B cell (primary cell): ENCODE measurements at places on chromosomes 5 and 9.

- DNase-seq, result no peak
- no peaks in the 10 kb centered on the region for H3K36me3 ChIP-seq
- H3K27me3 ChIP-seq, result no peaks in the 10 kb centered on the region
- no peak overlapping the region for H3K4me3 ChIP-seq
- peaks cover 13% of the 10 kb centered on the region for H3K4me1 ChIP-seq
These were observed 3.2 kb upstream of the C5orf63 start for GRCh38 chr5:127076315-127077129.

- H3K36me3 ChIP-seq, result no peaks in the 10 kb centered on the region
- H3K27me3 ChIP-seq, result no peaks in the 10 kb centered on the region
- no peak overlapping the region for H3K27ac ChIP-seq
- H3K4me3 ChIP-seq, result no peak overlapping the region
- peaks cover 26% of the 10 kb centered on the region for H3K4me1 ChIP-seq
These were observed 649 bp downstream of the CCDC187 start for GRCh38 chr9:136303066-136303824.

DNA sequence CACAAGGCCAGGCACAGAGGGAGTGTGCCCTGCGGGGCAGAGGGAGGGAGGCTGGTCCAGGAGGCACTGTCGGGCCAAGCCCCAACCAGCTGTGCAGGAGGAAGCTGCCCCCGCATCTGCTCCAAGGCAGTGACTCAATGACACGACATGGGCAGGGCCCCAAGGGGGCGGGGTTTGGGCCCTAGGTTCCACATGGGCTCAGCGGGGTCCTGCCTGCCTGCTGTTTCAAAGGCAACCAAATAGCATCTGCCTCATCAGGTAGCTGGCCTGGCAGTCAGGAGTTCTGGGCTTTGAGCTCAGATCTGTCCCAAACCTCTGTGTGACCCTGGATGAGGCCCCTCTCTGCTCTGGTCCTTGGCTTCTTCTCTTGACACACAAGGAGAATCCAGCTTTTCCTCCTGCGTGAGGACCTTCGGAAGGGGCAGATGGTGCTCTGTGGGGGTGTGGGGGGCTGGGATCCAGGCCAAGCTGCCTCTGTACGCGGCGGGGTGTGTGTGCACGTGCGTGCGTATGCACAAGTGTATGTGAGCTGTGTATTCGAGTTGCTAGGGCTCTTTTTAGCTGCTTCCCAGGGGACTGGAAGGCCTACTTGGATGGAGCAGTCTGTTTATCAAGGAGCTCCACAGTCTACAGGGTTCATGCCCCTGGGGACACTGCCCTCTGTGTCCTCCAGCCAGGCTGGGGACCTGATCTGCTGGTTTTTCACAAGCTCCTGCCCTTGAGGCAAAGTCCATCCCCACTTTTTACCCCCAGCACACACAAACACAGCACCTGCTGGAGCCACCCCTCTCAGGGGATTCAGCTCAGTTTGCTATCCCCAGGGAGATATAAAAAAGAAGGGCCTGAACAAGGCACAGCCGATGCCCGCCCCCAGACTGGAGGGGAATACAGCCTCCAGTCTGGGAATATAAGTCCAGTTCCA lies 138.9 kb downstream of the RGS3 start:
- DNase-seq, result peak; percentile 38
- no peak overlapping the region for H3K27ac ChIP-seq
- H3K4me1 ChIP-seq, result peaks cover 15% of the 10 kb centered on the region
- no peaks in the 10 kb centered on the region for H3K36me3 ChIP-seq

DNA sequence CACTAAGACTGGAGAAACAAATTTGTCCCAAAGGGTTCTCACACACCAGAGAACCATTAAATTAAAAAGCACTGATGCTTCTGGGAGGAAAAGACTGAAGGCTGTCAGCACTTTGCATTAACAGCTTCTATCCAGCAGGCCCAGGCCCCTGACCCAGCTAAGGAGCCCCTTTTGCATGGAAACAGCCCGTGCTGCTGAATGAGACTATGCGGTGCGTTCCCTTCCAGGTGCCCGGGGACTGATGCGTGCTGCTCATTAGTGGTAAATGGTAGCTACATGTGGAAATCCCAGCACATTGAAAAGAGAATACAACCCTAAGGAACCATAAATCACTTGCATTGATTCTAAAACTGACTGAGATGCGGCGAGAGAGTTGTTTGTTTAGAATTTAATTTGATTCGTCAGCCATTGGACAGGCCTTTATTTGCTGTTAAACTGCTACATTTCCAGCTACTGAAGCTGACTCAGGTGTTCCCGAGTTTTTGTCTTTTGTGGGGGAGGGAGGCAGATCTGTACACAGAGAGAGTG lies 351.0 kb upstream of the SLC24A2 start:
- no peak for DNase-seq
- H3K27ac ChIP-seq, result no peak overlapping the region
- H3K36me3 ChIP-seq, result no peaks in the 10 kb centered on the region
- H3K4me3 ChIP-seq, result no peak overlapping the region
- peaks cover 5% of the 10 kb centered on the region for H3K4me1 ChIP-seq
- no peaks in the 10 kb centered on the region for H3K27me3 ChIP-seq

DNA sequence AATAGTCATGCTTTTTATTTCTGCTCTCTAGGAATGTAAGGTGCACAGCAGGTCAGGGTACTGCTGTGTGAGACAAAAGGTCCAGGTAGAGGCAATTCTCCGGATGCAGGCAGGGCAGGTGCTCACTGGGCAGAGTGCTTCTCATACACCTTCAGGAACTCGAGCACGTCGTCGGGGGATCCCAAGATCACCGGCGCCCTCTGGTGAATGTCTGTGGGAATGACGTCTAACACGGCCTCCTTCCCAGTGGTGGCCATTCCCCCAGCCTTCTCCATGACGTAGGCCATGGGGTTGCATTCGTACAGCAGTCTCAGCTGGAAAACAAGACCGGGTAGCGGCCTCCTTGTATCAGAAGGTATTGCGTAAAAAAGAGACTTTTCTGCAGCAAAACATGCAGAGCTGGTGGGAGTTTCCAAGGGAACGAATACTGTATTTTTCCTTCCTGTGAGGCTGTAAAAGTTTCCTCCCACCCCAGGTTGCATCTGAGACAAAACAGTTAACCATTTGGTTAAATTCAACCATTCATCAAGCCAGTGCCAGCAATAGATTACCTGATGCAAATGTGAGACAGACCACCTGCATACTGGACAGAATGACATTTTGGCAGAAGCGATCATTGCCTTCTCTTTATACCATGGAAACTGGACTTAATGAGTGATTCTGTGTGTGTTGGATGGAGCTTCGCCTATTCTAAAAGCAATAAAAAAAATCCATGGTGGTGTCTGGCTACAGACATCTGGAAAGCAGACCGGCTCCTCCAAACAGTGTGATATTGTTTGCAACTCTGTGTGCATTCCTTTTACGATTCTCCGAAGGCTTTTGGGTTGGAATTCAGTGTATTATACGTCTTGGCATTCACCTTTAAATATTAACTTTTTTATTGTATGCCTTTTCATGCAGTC lies 9.9 kb upstream of the FBP2 start:
- peaks cover 4% of the 10 kb centered on the region for H3K4me1 ChIP-seq
- no peak overlapping the region for H3K27ac ChIP-seq
- peak; percentile 67 for DNase-seq

DNA sequence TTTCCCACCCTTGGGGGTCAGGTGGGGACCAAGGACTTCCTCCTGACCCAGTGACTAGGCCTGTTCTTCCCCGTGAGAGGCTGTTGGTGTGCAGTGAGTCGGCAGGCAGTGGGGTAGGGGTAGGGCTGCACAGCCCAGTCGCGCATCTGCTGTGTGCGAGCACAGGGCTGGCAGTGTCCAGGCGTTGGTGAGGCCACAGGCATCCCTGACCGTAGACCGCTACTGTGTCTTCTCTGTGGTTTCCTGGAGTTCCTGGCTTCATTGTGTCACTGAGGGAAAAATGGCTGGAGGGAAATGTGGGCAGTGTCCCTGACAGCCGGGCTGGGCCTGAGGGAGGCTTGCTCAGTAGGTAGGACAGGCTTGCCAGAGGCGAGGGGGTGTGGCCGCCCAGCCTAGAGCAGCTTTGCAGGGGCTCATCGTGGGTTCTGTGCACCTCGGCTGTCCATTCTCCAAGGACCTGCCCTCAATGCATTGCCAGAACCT lies 95.4 kb downstream of the CACNA1B start:
- no peak overlapping the region for H3K27ac ChIP-seq
- H3K36me3 ChIP-seq, result no peaks in the 10 kb centered on the region
- DNase-seq, result no peak
- H3K4me1 ChIP-seq, result no peaks in the 10 kb centered on the region

GRCh38 chr5:116487045-116487444 lies 87.6 kb downstream of the SEMA6A start:
- H3K27ac ChIP-seq, result no peak overlapping the region
- no peaks in the 10 kb centered on the region for H3K27me3 ChIP-seq
- DNase-seq, result no peak
- H3K4me3 ChIP-seq, result no peak overlapping the region

DNA sequence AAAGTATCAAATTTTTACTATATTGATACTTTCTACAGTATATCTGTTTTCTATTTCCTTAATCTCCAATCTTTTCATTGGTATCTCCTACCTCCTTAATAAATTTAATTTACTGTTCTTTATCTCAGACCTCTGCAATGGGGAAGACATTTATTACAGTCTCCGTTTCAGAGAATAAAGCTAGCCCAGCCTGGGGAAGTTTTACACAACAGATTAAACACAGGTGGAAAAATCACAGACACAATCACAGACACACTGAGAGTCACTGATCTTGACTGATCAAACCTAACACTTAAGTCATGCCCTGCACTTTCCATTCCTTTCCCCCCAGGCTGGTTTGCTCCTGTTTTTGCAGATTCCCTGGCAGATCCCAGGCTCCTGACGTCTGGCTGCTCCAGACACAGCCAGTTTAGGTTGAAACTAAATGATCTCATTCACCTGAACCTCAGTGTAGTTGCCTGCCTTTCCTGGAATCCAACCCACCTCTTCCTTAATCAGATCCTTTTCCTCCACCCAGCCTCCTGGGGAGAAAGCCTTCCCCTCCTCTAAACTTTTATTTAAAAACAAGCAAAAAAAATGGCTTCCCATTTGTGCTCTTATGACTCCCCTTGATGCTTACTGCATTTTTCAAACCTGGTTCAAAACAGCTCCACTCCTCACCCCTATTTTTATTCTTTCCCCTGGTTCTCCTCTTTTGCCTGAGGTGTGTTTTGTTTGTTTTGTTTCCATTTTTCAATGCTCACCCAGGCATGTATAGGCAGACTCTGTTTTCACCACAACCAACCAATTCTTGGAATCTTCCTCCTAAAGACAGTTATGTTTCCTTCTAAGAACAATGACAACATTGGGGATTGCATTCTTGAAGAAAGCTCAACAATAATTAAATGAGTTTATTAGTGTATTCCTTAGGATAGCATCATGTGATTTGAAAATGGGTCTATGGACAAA lies 29.5 kb upstream of the OSMR start:
- no peaks in the 10 kb centered on the region for H3K4me1 ChIP-seq
- H3K27me3 ChIP-seq, result peaks cover 3% of the 10 kb centered on the region
- H3K4me3 ChIP-seq, result no peak overlapping the region
- no peak overlapping the region for H3K27ac ChIP-seq
- no peak for DNase-seq
- H3K36me3 ChIP-seq, result no peaks in the 10 kb centered on the region

GRCh38 chr5:168317521-168318147 lies 26.2 kb downstream of the WWC1 start:
- H3K4me1 ChIP-seq, result no peaks in the 10 kb centered on the region
- no peaks in the 10 kb centered on the region for H3K27me3 ChIP-seq
- H3K27ac ChIP-seq, result no peak overlapping the region
- no peaks in the 10 kb centered on the region for H3K36me3 ChIP-seq
- no peak for DNase-seq

- no peak overlapping the region for H3K4me3 ChIP-seq
- no peak overlapping the region for H3K27ac ChIP-seq
- H3K27me3 ChIP-seq, result no peaks in the 10 kb centered on the region
- peaks cover 8% of the 10 kb centered on the region for H3K4me1 ChIP-seq
- H3K36me3 ChIP-seq, result no peaks in the 10 kb centered on the region
- DNase-seq, result peak; percentile 45
These were observed 7.1 kb upstream of the IFNA6 start for GRCh38 chr9:21357479-21358460.

- no peaks in the 10 kb centered on the region for H3K36me3 ChIP-seq
- H3K4me1 ChIP-seq, result no peaks in the 10 kb centered on the region
- H3K4me3 ChIP-seq, result no peak overlapping the region
- no peak for DNase-seq
These were observed 22.4 kb upstream of the NCS1 start for GRCh38 chr9:130149654-130150286.

DNA sequence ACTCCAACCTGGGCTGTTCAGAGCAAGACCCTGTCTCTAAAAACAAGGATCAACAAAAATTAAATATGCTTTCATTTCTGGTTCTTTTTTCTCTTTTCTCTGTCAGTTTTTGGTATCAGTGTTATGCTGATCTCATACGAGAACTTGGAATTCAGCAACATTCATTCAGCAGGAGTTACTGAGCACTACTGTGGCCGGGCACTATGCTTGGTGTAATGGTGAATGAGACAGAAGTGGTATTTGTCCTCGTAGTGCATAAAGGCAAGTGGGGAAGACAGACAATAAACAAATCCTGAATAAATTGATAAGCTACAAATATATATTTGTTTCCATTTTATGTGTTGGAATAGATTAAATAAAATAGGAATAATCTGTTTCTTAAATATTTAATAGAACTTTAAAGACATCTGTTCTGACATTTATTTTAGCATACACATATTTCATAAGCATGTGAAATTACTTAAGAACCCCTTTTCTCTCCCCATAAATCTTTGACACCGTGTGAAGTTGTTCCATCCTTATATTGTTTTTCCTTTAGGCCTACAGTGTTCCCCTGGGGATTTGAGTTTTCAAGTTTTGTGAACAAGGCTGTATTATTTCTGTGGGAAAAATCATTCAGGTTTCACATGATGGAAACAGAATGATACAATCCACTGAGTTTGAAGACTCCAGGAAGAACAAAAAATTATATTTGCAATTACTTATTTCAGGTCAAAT lies 24.6 kb downstream of the UBAP1 start:
- H3K36me3 ChIP-seq, result peaks cover 17% of the 10 kb centered on the region
- H3K4me3 ChIP-seq, result no peak overlapping the region
- H3K27me3 ChIP-seq, result no peaks in the 10 kb centered on the region
- H3K4me1 ChIP-seq, result peaks cover 3% of the 10 kb centered on the region

DNA sequence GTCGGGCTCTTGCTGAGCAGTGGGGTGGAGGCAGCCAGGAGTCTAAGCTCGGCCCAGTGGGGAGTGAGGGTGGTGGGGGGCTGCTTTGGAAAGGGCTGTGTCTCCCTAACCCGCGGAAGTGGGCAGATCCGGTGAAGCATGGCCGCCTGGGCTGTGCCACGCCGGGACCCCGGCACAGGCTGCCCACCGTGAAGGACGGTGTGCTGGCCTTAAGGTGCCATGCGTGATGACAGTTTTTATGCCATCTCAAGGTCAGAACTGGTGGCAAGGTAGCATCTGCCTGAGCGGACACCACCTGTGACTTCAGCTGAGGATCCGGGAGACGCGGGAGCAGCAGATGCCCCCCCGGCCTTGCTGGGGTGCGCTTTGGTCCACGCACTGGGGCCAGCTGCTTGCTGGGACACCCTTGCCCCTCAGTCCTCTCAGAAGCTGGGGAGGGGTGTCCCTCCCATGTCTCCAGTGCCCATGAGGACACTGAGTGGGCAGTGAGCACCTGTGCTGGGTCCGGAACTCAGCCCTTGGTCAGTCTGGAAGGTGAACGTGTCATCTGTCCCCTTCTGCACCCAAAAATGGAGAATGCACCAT lies 53.9 kb downstream of the AHRR start:
- H3K4me1 ChIP-seq, result peaks cover 8% of the 10 kb centered on the region
- peaks cover 17% of the 10 kb centered on the region for H3K27me3 ChIP-seq
- DNase-seq, result no peak
- no peak overlapping the region for H3K27ac ChIP-seq
- no peak overlapping the region for H3K4me3 ChIP-seq
